ENCODE measurements at places on chromosomes 2 and 18. TPM values are rescaled to one million over a fixed set of nuclear protein-coding genes. Genes with fewer than 3 reads are reported as not detected.

Gene RAPH1
- total RNA-seq = 88.7 TPM

Gene LRATD1
- total RNA-seq = 24.7 TPM

Gene SLC39A10
- total RNA-seq = 60.9 TPM

Gene UGT1A4
- total RNA-seq = not detected

Gene ADCYAP1
- 2.3 TPM for total RNA-seq

Gene CAPN14
- total RNA-seq = 0.60 TPM

Gene SCYGR4
- total RNA-seq = not detected

Gene EFEMP1
- total RNA-seq = 228 TPM

Gene PKDCC
- total RNA-seq = 143 TPM

All from camera-type eye (tissue), 1 donor.